ENCODE measurements at places on chromosomes 11 and 22.

- no peak for DNase-seq
Observed at GRCh38 chr11:8733852-8734251, 51.3 kb downstream of the RPL27A start.

DNA sequence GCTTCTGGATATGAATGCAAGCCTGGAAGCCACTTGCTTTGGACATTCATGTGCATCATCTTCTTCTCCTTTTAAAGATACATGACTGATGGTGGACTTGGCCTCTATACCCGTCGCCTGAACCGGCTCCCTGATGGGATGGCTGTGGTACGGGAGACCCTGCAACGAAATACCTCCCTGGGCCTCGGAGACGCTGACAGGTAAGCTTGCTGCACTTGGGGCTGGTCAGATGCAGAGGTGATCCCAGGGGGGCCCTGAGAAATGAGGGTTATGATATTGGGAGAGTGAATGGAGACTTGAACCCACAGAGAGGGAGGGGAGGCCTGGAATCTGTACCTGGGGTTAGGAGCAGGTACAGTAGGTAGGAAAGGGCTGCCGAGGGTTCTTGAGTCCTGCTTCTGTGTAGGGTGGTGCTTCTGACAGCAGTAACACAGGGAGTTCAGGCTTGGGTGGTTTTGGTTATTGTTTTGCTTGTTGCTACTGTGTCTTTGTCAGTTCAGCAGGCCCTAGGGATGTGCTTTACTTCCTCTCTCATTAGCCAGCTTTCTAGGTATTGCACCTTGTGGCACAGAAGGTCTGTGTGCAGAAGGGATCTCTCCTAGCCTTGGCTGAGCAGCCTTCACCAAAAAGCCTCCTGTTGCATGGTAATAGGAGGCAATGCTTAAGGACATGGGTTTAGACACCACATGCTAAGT lies 176.1 kb downstream of the DBX1 start:
- no peak for DNase-seq

DNA sequence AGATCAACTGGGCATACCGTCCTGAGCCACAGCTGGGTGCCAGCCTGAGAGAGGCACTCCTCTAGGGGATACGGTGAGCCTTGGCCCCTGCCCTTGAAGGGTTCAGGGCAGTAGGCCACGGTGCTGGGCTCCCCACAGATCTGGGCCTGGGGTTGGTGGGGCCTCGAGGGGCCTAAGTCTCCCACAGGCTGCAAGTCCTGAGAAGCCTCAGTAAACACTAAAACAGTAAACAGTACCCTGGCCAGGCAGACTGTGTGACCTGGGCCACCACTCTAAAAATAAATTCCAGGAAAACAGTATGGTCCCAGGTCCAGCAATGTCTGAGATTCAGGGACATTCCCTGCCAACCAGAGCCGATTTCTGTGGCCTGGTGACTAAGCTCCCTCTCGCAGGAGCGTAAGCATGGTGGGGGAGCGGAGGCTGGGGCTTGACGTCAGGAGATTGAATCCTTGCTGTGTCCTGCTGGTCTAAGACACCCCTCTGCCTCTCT lies 2.3 kb upstream of the RHOD start:
- no peak for DNase-seq

GRCh38 chr22:36467042-36467810 lies 14.2 kb downstream of the TXN2 start:
- no peak for DNase-seq

GRCh38 chr11:123775289-123775688 lies 21.0 kb upstream of the OR6X1 start:
- no peak for DNase-seq
